ENCODE measurements at places on chromosomes 6 and 20. TPM values are rescaled to one million over a fixed set of nuclear protein-coding genes. Genes with fewer than 3 reads are reported as not detected.

NPBWR2 gene
- not detected for total RNA-seq

GRCh38 chr6:18507018-18507415, 119.9 kb downstream of the RNF144B start:
- DNase-seq = no peak

SCRT2 gene
- not detected for total RNA-seq

DNA sequence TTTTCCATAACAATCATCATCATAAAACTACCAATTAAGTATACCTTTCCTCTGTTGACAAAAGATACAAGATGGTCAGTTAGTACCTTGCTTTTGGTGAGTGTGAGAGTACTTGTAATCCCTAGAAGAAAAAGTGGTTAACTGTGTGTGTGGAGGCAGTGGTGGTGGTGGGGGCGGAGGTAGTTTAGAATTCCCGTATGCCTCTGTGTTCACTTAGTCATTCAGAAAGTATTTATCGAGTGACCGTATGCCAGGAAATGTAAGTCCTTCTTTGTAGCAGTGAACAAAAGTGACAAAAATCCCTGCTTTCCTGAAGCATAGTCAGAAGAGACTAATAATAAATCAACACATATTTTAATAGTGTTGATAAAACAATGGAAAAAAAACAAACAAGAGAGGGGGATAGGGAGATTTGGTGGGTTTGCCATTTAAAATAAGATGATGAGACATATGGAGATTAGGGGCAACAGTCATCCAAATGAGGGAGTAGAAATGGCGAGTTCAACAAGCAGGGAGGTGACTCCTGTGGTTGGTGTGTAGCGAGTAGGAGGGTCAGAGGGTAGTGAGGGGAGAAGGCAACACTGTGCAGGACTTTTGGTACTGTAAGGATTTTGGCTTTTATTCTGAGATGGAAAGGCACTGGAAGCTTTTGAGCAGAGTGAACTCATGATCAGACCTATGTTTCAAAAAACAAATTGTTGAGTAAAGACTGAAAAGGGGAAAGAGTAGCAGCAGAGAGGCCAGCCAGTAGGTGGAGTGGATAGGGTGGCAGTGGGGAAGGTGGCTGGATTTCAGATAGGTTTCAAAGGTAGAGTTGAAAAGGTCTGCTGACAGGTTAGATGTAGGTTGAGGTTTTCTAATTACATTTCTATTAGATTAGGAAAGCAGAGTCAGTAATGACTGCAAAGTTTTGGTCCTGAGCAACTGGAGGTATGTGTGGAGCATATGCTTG, 40.3 kb upstream of the SIM1 start:
- peak; percentile 89 for DNase-seq

- DNase-seq = no peak
These were observed 18.2 kb downstream of the WRNIP1 start for GRCh38 chr6:2783188-2783963.

CTCFL gene
- not detected for total RNA-seq

DNA sequence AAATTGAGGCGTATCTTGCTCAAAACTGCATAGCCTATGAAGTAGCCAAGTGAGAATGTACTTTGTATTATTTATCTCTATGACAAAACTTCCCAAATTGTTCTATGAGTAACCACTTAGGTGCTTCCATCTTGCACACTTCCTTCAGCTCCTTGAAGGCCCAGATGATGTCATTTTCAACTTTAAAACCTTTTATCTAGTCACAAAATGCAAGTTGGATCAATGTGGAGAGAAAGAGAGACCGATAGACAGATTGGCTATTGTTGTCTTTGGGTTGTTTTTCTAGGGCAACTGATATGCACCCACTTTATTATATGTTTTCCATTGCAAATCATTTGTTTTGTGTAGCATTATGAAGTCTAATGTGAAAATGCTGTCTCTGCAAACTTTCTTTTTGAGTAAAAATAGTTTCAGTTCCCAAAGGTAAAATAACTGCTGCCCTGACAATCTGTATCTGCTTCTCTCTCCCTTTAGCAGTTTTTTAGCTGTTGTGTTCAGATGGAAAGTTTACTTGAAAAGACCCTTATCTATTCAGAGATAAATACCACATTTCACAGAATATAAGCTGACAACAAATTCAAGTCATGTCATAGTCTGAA, 73.7 kb upstream of the CITED2 start:
- no peak for DNase-seq

GRCh38 chr6:107108201-107108890, 7.0 kb downstream of the BEND3 start:
- peak; percentile 64 for DNase-seq

GRCh38 chr6:163651915-163652668, 237.6 kb downstream of the QKI start:
- no peak for DNase-seq

DEFB132 gene
- total RNA-seq = not detected

DNA sequence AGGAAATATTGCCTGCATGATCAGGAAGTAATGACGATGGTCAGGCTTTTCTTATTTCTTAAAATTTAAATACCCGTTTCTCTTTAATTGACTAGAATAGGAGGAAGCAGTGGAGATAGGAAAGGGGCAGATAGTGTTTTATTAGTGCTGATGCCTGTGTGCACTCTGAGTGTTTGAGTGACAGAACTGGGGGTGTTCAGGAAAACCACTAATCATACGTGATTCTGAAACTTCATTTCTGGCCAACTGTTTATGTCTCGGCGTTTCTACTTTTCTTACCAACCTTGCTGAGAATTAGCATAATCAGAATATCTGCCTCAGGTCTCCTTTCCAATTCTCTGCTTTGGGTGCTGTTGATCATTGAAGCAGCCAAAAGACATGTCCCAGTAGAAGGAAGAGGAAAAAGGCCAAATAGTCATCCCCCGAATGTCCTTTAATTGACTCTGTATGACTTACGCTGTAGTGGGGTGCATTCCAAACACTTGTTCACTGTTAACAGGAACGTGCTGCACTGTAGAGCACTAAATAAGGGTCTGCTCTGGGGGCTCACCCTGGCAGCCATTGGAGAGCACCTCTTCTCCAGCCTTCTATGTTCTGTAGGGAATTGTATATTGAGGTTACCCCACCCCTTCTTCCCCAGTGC, 152.9 kb downstream of the JARID2 start:
- DNase-seq = no peak

DNA sequence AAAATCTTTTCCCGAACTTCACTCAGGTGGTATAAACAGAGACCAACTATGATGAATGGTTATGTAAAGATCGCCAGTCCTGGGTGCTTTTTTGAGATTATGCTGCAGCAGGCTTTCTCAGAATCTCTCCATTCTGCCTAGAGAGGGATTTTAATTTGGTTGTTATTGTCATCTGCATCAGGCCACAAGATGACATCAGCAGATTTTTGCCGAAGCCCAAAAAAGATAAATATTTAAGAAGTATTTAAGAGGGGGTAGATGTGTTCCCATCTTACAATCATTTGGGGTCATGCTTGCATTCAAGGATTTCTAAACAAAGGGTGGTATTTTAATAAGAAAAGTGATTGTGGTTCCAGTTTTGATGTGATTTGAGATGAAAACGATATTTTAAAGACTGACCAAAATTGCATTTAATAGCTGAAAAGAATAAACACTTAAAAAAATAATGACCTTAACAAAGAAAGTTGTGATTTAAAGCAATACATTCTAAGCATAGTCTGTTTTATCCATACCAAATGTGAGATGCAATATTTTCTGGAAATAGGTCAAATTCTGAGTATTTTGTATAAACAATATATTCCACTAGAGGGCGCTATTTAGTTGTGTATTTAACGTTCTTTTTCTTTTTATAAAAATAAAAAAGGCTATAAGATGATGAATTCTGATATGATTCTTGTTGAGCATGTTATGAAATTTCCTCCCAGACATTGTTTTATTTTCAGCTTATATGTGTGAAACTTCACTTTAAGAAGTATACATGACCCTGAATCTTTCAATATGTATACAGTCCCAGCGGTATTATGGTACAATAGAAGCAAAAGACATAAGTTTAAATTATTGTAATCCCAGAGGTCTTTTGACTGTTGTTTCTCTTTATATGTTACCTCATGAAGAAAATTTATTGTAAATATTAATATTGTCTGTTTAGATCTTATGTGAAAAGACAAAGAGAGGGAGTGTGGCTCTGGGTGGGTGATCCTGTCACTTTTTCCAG, 51.0 kb upstream of the ZFP64 start:
- DNase-seq = peak; percentile 7

DNA sequence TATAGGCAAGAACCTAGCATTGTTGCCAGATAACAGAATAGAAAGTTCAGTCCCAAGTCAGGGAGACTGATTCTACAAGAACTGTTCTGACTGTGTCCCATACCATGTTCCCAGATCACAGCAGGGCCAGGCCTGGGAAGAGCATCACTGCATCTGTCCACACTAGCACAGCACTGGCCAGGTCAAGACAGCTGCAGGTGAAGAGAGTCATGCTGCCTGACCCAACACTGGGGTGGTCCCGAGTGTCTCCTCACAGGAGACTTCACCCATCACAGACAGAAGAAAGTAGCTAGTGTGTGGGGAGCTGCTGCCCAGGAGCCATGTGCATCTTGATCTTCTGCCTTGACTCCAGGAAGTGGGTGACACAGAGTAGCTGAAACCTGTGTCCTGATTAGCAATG, 1.3 kb upstream of the CST9L start:
- no peak for DNase-seq

GRCh38 chr20:56934888-56935287, 305.8 kb downstream of the TFAP2C start:
- DNase-seq = no peak

GRCh38 chr6:169379495-169380070, 125.9 kb upstream of the THBS2 start:
- DNase-seq = no peak

DNA sequence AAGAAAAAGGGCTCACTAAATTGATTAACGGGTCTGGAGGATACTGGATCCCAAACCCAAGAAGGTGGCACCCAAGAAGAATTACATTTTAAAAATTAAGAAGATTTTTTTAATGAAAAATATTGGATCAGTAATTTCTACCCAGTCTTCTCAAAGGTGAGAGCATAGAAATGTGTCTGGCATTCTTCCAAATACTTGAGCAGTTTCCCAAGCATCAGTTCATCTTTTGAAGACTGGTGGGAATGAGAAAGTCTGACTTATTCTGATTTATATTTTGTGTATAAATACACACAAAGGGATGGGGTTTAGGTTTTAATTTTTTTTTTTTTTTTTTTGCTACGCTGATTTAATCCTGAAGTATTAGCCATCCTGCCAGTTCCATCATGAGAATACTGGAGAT, 3.3 kb downstream of the MGME1 start:
- no peak for DNase-seq

GRCh38 chr6:30167101-30167500, 3.8 kb downstream of the TRIM15 start:
- no peak for DNase-seq

DNA sequence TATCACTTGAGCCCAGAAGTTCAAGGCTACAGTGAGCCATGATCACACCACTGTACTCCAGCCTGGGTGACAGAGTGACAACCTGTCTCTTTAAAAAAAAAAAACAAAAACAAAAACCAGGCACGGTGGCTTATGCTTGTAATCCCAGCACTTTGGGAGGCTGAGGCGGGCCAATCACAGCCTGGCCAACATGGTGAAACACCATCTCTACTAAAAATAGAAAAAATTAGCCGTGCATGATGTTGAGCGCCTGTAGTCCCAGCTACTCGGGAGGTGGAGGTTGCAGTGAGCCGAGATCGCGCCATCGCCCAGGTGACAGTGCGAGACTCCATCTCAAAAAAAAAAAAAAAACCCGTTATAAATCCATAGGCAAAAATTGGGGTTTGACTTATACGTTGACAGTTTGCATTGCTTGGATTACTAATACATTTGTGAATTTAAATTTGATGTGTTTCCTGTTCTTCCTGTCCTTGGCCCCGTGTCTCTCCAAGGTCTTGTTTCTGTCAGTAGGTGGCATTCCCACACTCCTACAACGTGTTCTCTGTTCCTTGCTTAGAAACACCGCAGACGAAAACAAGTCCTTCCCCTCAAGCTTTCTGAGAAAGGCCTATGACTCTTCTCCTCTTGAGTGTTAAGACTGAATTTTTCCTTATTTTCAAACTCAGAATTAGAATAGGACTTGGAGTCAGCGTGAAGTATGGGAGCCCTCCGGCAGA, 147.0 kb downstream of the DTNBP1 start:
- no peak for DNase-seq

DNA sequence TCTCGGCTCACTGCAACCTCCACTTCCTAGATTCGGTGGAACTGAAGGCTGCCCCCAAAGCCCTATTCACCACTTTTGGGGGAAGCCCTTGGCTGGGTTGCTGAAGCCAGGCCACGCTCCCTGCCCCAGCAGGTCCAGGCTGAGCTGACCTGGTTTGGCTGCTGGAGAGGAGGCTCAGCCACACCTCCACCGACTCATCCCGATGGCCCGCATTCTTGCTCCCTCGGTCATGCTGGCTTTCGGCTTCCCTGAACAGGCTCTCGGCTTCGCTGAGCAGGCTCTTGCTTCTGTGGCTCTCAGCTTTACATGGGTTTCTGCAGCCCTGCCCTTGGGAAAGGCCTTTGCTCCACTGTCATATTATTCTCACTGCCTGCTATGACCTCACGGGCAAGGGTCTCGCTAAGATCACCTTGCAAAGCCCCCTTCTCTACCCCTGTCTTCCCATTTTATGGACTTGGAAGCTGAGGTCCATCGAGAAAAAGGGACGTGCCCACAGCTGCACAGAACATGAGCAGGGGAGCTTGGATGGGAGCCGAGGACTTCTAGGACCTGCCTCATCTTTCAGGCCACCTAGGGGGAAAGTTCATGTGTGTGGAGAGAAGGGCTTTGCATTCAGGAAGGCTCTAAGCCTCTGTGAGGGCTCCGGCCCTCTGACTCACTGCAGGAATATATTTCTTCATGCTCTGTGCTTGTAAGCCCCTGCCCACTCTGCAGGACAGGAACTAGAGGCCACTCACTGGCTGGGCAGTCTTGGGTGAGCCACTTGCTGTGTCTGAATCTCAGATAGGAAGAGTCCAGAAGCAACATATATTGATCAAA, 15.6 kb downstream of the ARHGAP40 start:
- DNase-seq = peak; percentile 59

CALHM4 gene
- not detected for total RNA-seq

ZSWIM3 gene
- 4.8 TPM for total RNA-seq

DNA sequence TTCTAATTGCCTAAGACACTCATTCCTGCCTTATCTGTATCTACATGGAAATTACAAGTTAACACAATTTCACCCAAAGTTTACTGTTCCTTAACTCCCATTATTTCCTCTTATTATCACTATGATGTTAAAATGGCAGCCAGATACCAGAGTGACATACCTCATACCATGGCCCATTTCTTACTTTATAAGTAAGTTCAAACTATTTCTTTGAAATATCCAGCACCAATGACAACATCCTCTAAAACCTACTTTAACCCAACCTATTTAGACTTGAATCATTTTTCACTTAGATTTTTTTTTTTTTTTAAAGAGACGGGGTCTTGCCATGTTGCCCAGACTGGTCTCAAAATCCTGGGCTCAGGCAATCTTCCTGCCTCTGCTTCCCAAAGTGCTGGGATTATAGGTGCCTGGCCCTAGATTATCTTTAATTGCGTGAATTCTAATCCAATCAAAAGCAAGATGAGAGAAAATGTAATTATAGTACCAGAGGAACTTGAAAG, 10.0 kb downstream of the REV3L start:
- no peak for DNase-seq

Measured in A172 (cell line).